OCI-M1 (cell line): ENCODE measurements at places on chromosomes 5 and 9.
A peak's percentile ranks its signal among the peaks of the same experiment; 100 is the strongest.

DNA sequence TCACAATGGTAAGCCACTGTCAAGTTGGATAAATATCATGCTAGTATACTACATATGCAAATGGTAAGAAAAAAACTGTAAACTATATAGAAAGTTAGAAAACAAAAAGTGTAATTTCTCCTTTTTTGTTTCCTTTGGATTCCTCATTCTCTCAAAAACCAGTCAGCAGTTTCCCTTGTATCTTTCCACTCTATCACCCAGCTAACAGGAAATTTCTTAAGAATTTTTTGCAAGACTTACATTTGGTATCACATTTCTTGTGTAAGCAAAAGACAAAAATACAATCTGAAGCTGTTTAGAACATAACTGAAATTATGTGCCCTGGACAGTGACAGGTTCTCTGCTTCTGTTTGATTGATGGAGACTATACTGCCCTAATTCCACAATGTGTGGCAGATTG is 25.2 kb upstream of the MSH3 start:
- DNase-seq: no peak

- DNase-seq: no peak
Observed at GRCh38 chr5:143229896-143230675, 173.4 kb downstream of the NR3C1 start.

DNA sequence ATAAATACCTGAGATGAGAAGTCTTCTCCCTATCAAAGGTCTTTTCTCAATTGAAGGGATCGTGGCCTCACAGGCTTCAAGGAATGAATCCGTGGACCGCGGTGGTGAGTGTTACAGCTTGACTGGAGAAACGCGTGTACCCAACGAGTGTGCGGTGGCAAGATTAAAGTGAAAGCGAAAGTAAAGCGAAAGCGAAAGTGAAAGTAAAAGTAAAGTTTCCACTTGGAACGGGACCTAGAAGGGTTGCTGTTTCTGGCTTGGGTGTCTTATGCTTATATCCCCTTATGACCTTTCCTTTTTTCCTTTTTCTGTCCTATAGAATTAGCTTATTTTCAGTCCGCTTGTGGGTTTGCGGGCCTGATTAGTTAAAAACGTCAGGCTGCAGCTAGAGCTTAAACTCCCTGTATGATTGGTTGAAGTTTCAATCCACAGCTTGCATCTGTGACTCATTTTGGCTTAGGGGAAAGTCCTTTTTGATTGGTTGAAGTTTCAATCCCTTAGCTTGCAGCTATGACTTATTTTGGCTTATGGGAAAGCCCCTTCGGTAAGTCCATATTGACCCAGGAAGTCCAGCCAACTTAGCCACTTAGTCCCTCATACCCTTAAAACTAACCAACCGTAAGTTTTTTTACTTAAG is 924.3 kb upstream of the CDH10 start:
- DNase-seq: peak; percentile 84

- DNase-seq: no peak
Observed at GRCh38 chr5:79259383-79259782, 23.5 kb downstream of the JMY start.

DNA sequence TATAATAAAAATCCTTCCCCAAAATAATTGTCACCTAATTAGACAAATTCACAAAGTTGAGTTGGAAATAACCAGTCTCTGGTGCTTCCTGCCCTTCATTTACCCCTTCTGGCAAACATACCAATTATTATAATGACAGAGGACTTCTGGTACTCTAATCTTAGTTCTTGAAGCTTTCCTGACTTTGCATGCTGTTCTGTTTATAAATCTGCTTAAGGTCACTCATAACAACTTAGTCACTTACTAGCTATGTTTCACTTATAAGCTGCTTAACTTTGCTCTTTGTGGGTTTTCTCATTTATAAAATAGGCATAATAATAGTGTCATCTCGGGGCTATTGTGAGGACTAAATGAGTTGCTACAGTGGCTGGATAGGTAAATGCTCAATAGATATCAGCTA is 446.5 kb downstream of the EFNA5 start:
- no peak for DNase-seq

- peak; percentile 74 for DNase-seq
Observed at GRCh38 chr9:77588271-77588937, 59.7 kb downstream of the GNA14 start.

DNA sequence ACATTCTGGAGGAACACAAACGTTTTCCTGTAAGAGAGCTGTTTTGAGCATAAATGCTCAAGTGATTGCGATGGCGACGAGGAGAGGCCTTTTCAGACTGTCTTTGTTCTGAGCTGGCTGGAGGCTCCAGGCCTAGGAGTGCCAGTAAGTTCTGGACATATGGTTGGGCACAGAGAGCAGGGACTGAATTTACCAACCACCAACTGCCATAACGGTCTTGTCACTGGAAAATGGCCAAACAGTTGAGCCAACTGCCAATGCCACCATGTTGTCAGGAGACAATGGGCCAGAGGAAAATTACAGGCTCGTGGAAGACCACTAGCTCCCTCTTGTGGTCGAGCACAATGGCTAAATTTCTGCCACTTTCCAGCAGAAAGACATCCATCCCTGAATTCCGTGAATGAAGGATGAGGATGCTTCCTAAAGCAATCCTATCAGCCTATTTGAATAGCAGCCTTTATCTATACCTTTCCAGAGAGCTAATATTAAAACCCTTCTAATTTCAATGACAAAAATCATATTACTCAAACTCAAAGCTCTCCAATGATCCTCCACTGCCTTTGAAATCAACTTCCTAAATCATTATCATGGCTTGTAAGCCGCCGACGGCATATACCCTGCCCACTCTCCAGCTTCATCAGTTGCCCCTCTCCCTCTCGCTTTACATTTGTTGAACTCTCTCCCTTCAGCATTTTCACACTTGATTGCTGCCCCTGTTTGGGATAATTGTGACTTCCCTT is 66.9 kb upstream of the GLIS3 start:
- DNase-seq: peak; percentile 99

GRCh38 chr5:135394095-135394494 is 4.9 kb downstream of the MACROH2A1 start:
- no peak for DNase-seq

GRCh38 chr9:33709269-33709668 is 86.1 kb upstream of the PRSS3 start:
- DNase-seq: no peak

GRCh38 chr5:178108446-178108845 is 4.9 kb upstream of the N4BP3 start:
- DNase-seq: no peak
